Naive thymus-derived CD4-positive, alpha-beta T cell (primary cell): ENCODE measurements at places on chromosomes 7 and 10. TPM values are rescaled to one million over a fixed set of nuclear protein-coding genes. Genes with fewer than 3 reads are reported as not detected.
A peak's percentile ranks its signal among the peaks of the same experiment; 100 is the strongest.

DNA sequence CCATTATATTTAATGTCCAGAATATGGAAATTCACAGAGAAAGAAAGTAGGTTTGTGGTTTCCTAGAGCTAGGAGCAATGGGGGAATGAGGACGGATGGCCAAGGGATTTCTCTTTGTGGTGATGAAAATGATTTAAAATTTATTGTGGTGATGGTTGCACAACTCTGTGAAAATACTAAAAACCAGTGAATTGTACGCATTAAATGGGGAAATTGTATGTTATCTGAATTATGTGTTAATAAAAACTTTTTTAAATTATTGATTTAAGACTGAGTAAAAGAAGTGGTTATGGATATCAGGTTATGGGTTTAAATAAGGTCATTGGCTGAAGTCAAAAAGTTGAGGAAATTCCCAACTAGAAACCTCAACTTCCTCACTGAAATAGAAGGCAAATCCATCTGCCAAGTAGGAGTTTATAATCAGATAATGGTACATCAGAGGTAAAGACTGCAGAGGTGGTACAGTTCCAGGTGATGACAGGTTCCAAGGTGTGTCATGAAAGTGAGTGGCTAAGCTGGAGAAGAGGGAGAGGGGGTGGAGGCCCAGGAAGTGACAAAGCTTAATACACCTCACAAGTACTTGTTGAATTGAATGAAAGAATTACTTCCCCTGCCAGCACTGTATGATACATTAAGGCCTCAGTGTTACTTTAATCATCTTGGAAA, 68.9 kb upstream of the CCDC71L start:
- DNase-seq = no peak

GRCh38 chr7:70165477-70166170, 567.3 kb downstream of the AUTS2 start:
- DNase-seq = no peak

DNA sequence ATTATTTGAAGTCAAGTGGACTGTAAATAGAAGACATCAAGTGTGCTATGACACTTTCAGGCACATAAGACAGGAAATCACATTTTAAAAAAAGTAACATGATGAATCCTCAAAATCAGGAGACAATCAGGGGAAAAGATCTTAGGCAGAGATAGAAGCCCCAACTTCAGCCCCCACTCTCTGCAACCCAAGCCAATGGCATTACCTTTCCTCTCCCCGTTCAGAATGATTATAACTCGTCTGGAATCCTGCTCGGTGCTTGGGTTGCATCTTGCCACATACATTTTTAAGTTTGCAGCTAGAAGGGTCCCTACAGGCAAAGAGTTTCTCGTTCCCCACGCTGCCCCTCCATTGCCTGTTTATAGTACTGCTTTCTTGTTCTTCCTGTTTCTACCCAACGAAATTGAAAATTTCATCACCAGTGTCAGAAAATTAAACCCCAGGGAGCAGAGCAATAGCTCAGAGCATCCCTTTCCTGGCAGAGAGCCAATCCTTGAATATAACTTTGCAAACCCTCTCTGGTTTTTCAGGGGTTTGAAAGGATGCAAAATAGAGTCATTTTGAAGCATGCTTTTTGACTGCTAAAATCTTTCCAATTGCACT, 260.5 kb upstream of the AOAH start:
- no peak for DNase-seq

DNA sequence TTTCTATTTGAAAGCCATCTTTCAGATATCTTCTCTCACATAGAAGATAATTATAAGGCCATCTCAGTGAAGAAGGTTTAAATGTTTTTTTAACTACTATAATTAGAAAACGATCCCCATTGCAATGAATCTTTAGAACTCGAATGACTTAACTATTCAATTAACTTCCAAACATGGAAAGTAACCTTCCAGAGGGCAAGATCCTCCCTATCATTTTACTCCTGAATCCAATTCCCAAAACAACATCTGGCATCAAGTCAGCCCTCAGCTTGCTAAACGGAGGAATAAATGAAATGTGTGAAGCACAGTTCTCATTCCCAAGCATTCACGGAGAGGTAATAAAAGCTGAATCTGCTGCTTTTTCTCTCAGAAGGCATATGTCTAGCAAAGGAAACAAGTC, 293.4 kb downstream of the PLXDC2 start:
- no peak for DNase-seq

DNA sequence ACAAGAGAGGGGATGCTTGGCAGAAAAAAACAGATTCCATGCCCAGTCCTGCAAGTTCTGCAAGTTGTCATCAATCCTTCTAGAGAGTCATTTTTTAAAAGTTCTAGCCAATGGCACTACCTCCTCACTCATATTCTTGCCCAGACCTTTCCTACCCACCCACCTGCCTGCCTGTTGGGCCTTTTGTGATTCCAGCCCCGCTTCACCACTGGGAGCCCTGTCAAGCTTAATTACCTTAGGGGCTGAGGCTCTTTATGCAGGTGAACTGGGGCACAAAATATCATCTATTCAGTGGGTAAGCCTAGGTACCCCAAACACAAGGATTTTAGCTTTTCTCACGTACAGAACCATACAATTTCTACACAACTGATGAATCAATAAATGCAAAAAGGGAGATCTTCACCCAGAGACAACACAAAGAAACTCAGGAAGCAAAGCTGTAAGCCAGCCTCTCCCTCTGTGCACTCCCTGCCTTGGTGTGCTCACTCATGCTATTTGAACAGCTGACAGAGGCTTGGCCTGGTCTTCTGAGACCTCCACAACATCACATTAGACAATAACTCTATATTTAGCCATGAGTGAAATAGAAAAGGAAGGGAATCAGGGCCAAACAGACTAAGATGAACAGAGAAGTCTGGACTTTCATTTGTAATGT, 222.6 kb downstream of the HTR7 start:
- DNase-seq = no peak

DNA sequence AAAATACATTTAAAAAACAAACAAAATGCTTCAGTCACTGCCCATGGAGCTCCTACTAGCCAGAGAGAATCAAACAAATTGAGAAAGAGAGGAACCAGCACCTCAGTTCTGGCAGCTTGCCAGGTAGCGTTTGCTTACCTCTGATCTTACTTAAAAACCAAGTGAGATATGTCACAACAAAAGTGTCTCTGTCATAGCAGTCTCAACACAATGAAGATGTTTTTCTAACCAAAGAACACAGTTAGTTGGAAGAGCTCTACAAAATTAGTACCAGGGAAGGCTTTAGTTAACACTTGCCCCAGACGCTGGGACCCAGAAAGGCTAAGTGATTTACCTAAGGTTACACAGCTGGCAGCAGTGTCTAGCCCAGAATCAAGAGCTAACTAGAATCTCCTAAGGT, 3.4 kb downstream of the DOCK4 start:
- DNase-seq = peak; percentile 26

DNA sequence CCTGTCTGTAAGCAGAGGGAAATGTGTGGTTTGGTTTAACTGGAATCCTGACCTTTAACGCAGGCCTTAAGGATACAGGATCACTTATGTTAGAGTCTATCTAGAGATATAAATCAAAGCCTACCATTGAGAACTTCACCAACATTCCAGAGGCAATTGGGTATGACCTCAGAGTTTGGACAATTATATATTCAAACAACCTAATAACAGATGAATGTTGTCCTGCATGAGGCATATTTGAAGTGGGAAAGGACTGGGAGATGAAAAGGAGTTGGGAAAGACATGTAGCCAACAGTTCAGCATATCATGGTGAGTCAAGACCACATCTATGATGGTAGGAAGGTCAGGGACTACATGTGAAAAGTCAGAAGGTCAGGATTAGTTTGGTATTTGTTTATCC, 274.2 kb downstream of the DOCK4 start:
- DNase-seq = no peak

GRCh38 chr10:86900955-86901354, 56.5 kb downstream of the MMRN2 start:
- no peak for DNase-seq

GRCh38 chr7:131999193-131999592, 442.8 kb upstream of the PODXL start:
- DNase-seq = no peak

PAPOLB gene
- not detected for polyA plus RNA-seq
